ENCODE measurements at places on chromosomes 6 and 20.

DNA sequence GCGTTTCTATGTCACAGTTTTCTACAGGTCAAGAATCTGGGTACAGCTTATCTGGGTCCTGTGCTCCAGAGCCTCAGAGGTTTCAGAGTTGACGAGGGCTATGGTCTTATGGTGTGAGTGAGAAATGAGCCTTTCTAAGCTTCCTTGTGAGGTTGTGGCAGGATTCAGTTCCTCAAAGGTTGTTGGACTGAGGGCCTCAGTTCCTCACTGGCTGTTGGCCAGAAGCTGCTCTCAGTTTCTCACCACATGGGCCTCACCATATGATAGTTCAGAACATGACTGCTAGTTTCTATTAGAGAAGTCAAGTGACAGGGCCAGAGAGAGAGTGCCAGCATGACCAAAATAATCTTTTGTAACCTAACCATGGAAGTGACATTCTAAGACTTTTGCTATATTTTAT lies 96.1 kb downstream of the NUS1 start:
- DNase-seq: no peak

- no peak for DNase-seq
These were observed 722.1 kb downstream of the EYS start for GRCh38 chr6:64984948-64985347.

DNA sequence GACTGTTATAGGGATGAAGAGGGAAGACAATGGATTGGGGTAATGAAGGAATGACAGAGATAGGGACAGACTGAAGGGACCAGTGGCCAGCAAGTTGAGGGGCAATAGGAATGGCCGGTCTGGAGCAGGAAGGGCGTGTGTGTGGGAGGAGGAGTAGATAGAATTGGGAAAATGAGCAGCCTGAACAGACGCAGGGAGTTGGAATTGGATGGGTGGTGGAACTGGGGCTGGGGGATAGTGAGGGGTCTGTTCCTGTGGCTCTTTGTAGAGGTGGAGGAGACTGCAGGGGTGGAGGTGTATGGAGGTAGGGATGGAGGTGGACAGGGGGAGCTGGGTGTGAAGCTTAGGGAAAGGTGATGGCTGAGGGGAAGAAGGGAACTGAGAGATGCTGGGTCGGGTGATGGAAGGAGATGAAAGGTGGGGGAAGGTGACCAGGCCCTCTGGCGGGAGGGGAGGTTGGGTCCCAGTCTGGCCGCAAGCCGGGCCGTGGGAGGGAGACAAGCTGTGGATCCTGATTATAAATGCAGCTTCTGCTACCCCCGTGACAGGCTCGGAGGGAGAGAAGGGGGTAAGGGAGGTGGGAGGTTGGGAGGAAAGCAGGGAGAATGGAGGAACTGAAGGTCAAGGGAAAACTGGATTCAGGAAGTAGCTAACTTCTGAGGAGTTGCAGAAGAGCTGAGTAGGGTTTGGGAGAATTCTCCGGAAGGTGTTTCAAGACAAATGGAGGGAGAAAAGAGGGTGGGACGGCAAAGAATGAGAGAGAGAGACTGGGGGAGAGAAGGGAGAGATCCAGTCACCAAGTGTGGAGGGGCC lies 5.2 kb downstream of the SYNGAP1 start:
- no peak for DNase-seq

DNA sequence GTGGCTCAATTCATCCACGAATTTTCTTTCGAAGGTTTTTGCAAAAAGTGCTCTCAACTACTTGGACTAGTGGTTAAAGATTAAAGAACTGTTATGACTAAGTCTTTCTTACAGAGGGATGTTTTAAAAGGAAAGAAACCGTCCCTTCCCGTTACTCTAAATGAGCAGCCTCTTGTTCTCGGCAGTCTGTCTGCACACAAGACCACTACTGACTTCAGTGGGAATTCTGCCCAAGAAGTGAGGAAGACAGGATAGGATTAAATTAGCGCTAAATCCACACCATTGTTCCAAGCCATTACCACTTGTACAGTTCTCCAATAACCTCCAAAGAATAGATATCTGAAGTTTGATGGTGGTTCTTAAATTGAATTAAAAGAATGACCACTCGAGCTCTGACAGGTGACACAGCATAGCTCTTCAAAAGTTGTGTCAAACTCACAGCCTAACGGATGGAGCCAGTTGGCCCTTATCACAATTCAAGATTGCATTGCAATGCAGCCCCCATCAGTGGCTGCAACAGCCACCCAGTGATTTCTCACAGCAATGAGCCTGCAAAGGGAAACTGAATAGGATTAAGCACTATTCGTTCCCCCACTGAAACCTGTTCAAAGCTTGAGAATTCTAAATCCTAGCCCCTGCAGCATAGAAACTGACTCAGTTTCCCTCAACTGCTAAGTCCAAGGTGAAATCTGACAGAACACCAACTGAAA lies 1.8 kb downstream of the EPB41L2 start:
- DNase-seq: no peak

DNA sequence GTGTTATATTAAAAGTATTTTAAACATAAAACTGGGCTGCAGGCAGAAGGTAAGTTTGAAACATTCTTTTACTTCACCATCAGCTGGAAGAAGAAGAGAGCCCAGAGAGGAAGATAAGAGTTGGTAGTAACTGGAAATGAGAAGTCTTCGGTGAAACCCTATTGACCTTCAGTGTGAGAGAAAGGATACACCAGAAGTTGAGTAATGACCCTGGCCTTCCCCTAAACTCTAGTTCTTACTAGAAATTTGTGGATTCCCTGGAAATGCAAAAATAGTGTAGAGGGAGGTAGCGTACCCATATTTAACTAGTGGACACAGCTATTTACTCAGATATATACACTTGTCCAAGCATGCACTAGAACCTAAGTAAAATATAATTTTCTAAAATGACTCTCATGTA lies 8.0 kb upstream of the EPM2A start:
- DNase-seq: no peak

DNA sequence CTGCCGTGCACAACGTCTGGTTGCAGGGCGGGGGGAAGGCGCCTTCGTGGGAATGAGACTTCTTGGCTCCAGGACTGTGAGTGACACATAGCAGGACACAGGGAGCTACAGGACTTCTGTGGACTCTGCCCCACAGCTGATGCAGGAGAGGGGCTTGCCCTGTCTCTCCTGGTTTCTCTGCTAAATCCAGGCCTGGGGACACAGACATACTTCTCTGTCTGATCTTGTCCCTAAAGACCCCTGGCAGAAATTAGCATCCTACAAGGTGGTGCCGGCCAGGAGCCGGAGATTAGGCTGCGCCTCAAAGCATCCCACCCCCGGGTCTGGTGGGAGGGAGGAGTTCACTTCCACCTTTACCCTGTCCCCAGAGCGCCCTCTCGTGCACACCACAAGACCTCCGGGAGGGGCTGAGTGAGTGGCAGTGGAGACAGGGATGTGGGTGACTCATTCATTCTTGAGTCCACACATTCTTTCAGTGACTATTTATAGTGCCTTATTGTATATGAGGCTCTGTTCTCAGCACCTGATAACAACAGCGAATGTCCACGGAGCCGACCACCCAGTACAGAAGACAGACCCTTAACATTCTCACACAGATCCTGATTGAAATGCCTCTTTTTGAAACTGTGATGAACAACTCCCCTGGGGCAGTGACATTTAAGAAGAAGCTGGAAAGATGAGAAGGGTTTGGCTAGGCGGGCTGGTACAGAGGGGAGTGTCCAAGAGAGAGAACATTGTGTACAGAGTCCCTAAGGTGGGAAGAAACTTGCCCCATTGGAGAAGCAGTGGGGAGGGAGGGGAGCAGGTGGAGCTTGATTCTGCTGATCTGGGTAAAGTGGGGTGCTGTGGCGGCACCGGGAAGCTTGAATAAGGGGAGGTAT lies 39.0 kb downstream of the GMPR start:
- no peak for DNase-seq

- DNase-seq: peak; percentile 73
These were observed 54.7 kb upstream of the HFE start for GRCh38 chr6:26032340-26033084.

DNA sequence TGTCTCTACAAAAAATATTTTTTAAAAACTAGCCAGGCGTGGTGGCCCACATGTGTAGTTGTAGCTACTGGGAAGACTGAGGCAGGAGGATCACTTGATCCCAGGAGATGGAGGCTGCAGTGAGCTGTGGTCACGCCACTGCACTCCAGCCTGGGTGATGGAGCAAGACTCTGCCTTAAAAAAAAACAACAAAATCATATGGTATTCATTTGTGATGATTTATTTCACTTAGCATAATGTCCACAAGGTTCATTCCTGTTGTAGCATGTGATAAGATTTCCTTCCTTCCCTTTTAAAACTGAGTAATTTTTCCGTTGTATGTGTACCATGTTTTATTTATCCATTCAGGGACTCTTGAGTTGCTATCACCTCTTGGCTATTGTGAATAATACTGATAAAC lies 26.2 kb downstream of the TMEM170B start:
- DNase-seq: no peak

DNA sequence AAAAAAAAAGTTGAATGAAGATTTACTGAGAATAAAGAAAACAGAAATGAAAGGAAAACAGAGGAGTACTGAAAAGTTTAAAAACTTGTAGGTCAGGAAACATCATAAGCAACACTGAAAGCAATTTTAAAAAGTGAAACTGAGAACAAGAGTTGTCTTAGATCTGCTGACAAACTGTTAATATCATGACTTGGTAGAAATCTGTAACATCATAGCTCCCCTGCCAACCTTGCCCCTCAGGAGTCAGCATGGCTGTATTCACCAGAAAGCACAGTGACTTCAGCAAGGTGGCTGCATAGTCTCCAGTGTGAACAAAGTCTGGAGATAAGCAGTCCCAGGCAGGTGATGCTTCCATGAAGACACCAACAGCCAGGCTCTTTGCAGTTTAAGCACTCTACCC lies 5.3 kb downstream of the NAA20 start:
- no peak for DNase-seq

DNA sequence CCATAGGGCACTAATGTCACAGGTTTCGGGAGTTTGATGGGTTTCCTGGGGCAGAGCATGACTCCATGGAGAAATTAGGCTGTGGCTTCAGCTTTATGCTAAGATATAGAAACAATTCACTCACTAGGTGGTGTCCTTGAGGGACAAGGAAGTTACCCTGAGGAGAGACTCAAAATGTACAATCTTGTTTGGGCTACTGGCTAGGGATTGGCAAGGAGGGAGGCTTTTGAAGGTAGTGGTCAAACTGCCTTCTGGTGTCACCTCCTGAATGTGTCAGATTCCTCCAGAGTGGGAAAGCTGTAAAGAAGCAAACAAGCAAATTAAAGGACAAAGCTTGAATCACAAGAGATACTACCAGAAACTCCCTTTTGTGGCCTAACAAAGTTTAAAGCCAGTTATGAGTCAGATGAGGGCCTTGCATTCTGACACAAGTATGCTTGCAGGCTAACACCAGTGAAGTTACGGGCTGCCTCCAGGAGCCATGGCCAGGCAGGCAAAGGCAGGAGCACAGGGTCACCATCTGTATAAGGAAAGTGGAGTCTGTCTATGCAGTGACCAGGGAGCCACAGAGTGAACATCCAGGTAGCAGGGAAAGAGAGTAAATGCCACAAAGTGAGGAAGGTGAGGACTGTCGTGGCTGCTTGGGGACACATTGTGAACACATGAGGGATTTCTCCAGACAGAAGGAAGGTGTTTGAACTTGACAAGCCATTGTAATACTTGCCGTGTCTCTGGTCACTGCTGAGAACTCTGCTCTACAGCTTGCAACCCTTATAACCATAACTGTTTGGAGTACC lies 107.7 kb upstream of the DTNBP1 start:
- DNase-seq: no peak

DNA sequence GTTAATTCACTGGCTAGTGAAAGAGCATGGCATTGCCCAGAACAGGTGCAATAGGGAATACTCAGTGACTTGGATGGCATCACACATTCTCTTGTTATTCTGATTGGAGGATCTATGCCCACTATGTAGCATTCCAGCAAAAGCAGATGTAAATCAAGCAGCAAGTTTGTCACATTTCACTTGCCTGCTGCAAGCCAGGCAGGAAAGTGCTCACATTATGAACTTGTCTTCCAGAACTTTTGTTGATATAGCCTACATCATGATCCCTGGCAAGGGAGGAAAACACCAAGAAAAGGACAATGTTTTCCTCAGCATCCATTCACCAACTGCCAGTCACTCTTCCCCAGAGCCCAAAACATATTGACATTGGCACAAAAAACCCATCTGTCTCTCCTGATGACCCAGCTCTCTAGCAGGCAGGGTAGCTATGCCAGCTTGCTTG lies 77.8 kb downstream of the ARHGAP18 start:
- DNase-seq: peak; percentile 28

- DNase-seq: no peak
These were observed 28.8 kb downstream of the EFCAB8 start for GRCh38 chr20:32887492-32887891.

DNA sequence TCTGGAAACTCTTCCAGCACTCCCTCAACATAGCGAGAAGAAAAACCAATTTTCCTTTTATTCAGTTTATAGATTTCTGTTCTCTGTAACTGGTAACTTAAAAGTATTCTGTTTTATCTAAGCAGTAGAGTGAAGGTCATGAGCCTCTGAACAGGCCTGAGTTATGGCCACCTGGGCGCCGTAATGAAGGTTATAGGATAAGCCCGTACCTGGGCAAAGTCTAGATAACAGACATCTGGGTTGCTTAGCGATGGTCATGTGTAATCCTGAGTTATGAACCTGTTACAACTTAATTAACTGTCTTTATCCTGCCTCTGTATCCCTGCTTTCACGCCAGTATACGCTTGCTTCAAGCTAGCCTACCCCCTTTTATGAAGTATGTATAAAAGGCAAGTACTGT lies 13.0 kb upstream of the FAM217A start:
- DNase-seq: no peak

DNA sequence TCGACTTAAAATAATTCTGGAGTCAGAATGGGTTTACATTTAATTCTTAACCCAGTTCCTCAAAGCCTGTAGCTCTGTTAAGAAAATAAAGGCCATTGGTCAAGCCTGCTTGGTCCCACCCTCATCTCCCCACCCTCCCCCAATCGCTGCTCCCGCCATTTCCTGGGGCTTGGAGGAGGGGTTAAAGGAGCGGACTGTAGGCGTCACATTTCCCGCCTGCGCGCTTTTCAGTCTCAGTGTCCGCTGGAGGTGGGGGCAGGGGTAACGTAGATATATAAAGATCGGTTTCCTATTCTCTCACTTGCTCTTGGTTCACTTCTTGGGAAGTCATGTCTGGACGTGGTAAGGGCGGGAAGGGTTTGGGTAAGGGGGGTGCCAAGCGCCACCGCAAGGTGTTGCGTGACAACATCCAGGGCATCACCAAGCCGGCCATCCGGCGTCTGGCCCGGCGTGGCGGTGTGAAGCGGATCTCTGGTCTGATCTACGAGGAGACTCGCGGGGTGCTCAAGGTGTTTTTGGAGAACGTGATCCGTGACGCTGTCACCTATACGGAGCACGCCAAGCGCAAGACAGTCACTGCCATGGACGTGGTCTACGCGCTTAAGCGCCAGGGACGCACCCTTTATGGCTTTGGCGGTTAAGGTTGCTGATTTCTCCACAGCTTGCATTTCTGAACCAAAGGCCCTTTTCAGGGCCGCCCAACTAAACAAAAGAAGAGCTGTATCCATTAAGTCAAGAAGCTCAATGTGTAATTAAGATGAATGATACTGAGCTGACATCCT lies 58.9 kb downstream of the TRIM38 start:
- peak; percentile 98 for DNase-seq

- no peak for DNase-seq
These were observed 24.7 kb upstream of the LRFN2 start for GRCh38 chr6:40611912-40612311.

- no peak for DNase-seq
These were observed 95.8 kb downstream of the ARMC2 start for GRCh38 chr6:108944071-108944470.

GRCh38 chr6:79864421-79864820 lies 82.9 kb downstream of the ELOVL4 start:
- no peak for DNase-seq

Measured in NCI-H345 (cell line).